ENCODE measurements at places on chromosomes 3 and 15. TPM values are rescaled to one million over a fixed set of nuclear protein-coding genes. Genes with fewer than 3 reads are reported as not detected.

Gene STRA6
- 114 TPM for total RNA-seq

Gene BNC1
- 8.8 TPM for total RNA-seq

Gene METTL6
- 43.3 TPM for total RNA-seq

Gene SRGAP3
- 2.3 TPM for total RNA-seq

- no peak for DNase-seq
These were observed 64.9 kb downstream of the GHSR start for GRCh38 chr3:172383306-172383796.

DNA sequence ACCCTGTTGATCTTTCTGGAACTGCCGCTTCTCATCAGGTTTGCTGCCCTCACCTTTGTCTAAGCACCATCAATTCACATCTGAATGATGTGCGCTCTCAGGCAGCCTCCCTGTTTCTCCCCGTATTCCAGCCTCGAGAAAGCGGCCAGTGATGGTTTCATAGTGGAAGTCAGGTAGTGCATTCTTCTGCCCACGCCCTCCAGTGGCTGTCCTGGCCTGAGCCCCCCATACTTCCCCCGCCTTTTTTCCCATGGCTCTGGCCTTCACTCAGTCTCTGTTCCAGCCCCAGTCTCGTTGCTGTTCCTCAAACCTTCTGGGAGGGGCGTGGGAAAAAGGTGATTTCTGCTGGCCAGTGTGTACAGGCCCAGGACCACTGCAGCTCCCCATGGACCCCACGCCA lies 101.3 kb downstream of the ASB7 start:
- no peak for DNase-seq

DNA sequence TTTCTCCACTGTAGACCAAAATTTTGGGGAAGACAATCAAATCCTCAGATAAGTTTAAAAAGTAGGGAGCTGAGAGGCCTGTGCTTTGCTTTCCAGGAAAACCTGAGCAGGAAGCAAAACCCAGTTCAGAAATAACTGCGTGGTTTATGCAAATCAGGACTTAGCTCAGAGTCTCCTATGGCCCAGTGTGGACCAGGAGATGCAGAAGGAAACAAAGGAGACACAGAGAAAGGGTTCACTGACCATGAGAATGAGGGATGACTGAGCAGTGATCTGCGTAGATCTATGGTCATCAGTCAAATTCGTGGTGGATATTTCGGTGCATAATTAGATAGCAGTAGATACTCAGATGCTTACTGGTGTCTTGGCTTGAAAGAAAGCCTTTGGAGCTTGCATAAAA lies 196.6 kb downstream of the TPRG1 start:
- no peak for DNase-seq

DNA sequence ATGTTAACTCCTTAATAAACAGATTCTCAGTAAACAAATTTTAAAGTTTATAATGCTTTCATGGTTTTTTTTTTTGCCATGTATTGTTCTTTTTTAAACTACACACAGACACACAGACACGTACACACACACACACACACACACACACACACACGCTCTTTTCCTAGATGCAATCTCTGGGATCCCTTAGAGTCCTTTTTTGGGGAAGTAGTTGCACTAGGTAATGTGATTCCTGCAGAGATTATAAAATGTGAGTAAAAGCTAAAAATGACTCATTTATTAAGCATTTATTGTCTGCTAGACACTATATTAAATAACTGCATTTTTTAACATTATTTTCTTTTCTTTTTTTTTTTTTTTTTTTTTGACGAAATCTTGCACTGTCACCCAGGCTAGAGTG lies 19.9 kb downstream of the NDUFB5 start:
- DNase-seq: no peak

DNA sequence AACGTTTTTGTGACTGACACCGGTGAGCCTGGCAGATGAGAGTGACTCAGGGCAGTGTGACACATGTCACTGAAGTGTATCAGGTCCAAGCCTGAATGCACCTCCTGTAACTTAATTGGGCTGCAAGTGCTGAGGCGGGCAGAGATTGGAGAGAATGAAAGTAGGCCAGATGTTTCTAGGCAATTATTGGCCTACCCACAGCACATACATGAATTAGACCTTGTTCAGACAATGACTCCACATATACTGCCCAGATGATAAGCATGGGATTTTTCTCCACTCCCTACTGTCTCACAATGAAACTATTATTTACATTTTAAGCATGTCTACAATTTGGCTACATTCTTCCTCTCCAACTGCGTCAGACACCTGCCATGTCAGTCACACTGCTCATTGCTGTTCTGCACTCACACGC lies 187.3 kb upstream of the ZNF385D start:
- no peak for DNase-seq

- DNase-seq: no peak
These were observed 58.9 kb downstream of the SLMAP start for GRCh38 chr3:57815036-57815435.

DNA sequence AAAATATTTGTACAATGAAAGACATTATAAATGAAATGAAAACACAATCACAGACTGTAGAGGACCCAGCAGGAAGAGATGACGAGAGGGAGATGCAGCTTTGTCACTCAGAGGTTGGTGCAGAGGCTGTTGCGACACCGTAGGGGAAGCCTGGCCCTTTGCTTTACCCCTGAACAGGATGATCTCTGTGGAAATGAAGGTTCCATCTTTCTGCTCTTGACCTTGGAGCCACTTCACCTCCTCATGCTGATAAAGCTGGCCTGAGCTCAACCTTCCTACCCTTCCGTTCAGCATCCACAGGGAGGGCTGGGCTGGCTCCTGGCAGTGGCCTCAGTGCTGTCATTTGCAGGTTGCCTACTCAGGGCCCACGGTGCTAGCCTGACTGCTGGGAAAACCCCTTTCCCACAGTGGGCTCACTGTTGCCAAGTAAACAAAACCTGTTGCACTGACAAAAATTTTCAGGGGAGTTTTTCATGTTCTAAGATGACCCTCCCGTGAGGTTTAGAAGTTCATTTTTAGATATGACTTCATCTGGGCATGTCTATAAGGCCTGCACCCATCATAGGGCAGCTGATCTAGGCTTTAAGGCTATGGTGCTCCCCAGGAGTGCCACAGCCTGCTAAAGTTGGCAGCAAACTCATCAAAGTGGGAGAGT lies 3.0 kb upstream of the CD80 start:
- DNase-seq: no peak

DNA sequence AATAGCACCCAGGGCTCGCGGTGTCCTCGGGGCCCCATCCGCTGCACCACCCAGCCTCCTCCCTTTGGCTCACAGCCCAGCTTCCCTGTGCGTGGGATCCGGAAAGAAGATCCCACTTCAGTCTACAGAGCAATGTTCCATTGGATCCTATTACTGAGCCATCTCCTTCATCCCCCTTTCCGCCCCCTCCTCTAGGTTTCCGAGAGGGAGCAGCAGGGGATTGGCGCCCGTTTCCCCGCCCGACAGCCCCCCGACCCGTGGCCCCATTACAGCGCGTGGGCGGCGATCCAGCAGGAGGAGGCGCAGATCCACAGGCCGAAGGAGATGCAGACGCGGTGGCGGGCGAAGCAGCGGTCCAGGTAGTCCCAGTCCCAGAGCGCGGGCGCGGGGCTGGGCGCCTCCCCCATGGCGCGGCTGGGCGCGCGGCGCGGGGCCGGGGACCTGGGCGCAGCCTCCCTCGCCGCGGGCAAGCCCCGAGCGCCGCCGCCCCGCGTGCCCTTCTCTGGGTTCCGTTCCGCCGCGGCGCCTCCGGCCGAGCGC lies 340 bp downstream of the TMEM44 start:
- peak; percentile 65 for DNase-seq

GRCh38 chr3:152399374-152399773 lies 130.6 kb downstream of the MBNL1 start:
- peak; percentile 53 for DNase-seq

GRCh38 chr3:49387721-49388120 lies 24.1 kb downstream of the RHOA start:
- no peak for DNase-seq

DNA sequence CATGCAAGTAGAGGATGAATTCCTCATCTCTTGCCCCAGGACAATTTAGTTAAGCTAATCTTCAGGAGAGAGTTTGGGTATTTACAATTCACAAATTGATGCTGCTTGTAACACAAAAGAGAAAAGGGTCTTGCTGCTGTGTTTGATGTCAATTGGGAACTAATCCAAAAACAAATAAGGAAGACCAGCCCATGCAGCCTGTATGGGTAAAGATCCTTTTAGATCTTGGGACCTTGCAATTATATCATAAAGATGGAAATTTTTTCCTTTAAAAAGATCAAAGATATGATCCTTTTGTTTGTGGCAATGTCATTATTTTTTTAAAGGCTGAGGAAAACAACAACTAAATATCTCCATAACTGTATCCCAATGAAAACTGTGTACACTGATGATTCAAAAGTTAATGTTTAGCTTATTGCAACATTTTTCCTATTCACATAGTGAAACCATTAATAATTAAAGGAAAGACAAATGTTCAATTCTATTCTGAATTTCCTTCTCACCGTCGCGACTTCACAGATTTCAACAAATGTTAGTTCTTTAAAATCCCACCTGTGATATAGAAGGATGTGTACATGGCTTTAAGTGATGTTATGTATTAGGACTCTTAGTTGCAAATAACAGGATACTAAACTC lies 40.2 kb downstream of the TMEM212 start:
- DNase-seq: no peak

- no peak for DNase-seq
These were observed 5.3 kb downstream of the PDIA5 start for GRCh38 chr3:123072152-123072551.

DNA sequence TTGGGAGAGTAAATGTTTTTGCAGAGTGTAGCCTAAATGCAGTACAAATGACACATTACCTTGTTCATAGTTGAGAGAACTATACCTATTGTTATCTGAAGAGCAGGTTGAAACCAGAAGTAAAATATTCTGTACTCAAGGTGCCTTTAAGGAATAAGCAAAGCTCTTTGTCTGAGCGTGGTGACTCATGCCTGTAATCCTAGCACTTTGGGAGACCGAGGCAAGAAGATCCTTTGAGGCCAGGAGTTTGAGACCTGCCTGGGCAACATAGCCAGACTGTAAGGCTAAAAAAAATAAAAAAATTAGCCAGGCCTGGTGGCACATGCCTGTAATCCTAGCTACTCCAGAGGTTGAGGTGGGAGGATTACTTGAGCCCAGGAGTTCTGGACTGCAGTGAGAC lies 2.2 kb upstream of the RNF13 start:
- no peak for DNase-seq

DNA sequence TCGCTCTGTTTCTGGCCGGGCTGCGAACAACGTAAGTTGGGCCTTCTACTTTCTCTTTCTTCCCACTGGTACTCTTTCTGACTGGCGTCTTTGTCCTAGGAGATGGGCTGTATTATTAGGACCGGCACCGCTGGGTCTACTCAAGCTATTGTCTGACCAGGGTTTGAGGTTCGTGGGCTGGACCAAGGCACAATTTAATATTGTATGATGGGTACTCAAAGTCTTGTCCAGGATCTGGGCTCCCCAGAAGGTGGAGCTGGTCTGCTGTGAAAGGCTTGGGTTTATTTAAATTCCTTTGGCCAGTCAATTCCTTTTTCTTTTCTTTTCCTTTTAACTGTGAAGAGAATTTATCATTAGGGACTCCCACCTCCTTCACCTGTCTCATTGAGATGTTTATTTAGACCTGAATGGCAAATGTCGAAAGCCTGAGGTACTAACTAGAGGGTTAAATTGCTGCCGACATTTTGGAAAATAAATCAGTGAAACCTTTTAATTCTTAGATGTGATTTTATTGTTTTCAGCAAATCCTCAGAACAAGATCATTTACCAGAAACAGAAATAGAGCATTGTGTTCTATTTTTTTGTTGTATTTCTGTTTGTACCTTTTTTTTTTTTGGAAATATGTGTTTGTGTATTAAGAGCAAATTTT lies 410 bp downstream of the LRRC49 start:
- DNase-seq: peak; percentile 70

GRCh38 chr3:44105571-44105970 lies 136.1 kb upstream of the TOPAZ1 start:
- DNase-seq: no peak

DNA sequence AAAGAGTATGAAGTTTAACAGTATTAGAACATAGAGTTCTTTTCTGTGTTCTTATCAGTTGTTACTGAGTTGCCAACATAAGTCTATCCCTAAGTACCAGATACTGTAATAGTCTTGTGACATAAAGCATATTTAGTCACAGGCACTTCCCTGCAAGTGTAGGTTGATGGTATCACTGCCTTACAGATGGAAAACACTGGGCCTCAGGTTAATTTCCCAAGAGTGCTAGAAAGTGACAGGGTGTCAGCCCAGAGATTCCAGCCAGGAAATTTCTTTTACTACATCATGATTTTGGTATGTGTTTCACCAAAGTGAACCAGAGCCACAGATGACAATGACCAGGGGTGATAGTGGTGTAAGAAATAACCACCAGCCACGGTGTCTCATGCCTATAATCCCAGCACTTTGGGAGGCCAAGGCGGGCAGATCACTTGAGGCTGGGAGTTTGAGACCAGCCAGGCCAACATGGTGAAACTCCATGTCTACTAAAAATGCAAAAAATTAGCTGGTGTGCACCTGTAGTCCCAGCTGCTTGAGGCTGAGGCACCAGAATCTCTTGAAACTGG lies 3.2 kb downstream of the EIF1B start:
- peak; percentile 24 for DNase-seq

DNA sequence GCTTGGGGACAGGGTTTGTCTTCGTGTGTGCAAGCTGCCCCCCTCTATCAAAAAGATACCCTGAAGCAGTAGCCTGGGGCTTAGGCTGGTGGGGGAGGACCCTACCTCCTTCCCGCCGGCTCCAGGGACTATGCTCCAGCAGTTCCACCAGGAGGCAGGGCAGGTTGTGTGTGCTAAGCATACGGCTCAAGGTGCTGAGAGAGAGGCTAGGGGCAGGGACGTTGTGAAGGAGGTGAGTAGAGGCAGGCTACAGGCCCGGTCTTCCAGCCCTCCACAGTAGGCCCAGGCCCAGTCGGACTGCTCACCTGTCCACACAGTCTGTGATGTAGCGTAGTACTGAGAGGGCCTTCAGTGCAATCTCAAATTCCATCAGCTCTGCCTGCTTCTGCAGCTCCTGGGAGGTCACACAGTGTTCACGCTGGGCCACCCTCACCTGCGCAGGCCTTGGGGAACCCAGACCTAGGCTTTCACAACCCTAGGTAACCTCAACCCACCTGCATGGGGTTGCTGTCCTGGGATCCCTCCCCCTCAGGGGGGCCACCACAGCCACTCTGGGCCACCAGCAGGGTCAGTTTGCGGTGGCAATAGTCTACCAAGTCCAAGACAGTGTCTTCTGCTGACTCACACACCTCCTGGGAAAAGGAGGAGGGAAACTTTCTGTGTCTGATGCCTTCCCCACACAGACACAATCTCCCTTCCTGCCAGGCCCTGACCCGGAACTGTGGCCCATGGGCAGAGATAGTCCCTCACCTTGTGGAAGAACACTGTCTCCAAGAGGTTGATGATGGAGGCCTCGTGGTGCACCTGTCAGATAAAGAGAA lies 2.4 kb upstream of the RASSF1 start:
- DNase-seq: no peak

Measured in RPMI7951 (cell line).